Natural killer cell treated with Interleukin-12 subunit alpha and Interleukin-12 subunit beta and Interleukin-15 and Interleukin-18, amount 100 ng/mL, for 72 hours (primary cell): ENCODE measurements at places on chromosomes 16 and 17. TPM values are rescaled to one million over a fixed set of nuclear protein-coding genes. Genes with fewer than 3 reads are reported as not detected.

TNS4 gene
- total RNA-seq = 2.9 TPM

AGRP gene
- not detected for total RNA-seq

DNA sequence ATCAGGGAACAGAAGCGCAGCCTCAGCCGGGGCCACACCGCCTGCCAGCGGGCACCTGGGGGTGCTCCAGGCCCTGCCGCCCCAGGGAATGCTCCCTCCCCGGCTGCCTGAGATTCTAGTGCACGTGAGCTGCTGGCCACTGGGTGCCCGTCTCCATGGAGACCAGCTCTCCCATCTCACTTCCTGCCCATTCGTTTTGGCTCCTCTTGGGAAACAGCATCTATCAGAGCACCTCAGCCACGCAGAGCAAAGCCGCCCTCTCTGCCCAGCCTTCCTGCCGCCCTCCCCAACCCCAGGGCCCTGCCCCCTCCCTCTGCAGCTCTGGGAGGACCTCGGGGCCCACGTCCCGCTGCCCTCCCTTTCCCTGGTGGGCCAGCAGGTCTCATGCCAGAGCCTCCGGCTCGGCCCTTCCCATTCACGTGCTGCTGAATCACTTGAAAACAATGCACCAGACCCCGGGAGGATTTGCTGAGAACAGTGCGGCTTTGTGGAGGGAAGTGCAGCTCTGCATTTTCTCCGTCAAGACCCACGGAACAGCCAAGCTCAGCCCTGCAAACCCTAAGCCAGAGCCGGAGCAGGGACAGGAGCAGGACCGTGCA is 19.4 kb downstream of the CEP295NL start:
- peaks cover 18% of the 10 kb centered on the region for H3K4me1 ChIP-seq
- no peak overlapping the region for H3K4me3 ChIP-seq
- peaks cover 10% of the 10 kb centered on the region for H3K27me3 ChIP-seq

- H3K27me3 ChIP-seq = no peaks in the 10 kb centered on the region
- H3K4me3 ChIP-seq = no peak overlapping the region
- no peak overlapping the region for H3K27ac ChIP-seq
- no peak for DNase-seq
- peaks cover 3% of the 10 kb centered on the region for H3K4me1 ChIP-seq
- H3K36me3 ChIP-seq = no peaks in the 10 kb centered on the region
These were observed 8.3 kb downstream of the TRIM65 start for GRCh38 chr17:75888484-75888883.

DNA sequence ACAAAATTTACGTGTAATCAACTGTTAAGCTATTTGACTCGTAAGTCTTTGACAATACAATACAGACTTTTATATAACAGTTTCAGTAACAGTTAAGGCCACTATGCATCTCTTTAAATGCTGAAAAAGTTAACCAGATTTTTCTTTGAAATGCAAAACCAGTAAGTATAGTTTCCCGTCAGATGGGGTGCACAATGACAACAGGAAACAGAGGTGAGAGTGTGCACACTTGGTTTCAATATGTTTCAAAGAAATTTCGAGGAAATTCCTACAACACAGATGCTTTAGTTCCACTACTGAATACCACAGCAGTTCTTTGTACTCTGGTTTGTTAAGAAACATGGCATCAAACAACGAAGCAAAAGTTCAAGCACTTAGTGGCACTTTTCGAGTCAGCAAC is 48.4 kb downstream of the RNF157 start:
- peak; percentile 74 for DNase-seq
- no peaks in the 10 kb centered on the region for H3K27me3 ChIP-seq
- H3K4me3 ChIP-seq = peak overlapping the region; percentile 84
